Peyer's patch (tissue), 4 donors: ENCODE measurements at places on chromosomes 1 and 21. TPM values are rescaled to one million over a fixed set of nuclear protein-coding genes. Genes with fewer than 3 reads are reported as not detected.

The ST6GALNAC3 gene
- 3.5 TPM for total RNA-seq

The WNT2B gene
- total RNA-seq: 14.0 TPM

The LRRC38 gene
- total RNA-seq: not detected

The RHD gene
- total RNA-seq: not detected

The C1QTNF12 gene
- 58.0 TPM for total RNA-seq

The TSEN15 gene
- total RNA-seq: 18.2 TPM

The NOL9 gene
- 28.0 TPM for total RNA-seq

The CD1E gene
- total RNA-seq: not detected

The AK5 gene
- total RNA-seq: not detected

DNA sequence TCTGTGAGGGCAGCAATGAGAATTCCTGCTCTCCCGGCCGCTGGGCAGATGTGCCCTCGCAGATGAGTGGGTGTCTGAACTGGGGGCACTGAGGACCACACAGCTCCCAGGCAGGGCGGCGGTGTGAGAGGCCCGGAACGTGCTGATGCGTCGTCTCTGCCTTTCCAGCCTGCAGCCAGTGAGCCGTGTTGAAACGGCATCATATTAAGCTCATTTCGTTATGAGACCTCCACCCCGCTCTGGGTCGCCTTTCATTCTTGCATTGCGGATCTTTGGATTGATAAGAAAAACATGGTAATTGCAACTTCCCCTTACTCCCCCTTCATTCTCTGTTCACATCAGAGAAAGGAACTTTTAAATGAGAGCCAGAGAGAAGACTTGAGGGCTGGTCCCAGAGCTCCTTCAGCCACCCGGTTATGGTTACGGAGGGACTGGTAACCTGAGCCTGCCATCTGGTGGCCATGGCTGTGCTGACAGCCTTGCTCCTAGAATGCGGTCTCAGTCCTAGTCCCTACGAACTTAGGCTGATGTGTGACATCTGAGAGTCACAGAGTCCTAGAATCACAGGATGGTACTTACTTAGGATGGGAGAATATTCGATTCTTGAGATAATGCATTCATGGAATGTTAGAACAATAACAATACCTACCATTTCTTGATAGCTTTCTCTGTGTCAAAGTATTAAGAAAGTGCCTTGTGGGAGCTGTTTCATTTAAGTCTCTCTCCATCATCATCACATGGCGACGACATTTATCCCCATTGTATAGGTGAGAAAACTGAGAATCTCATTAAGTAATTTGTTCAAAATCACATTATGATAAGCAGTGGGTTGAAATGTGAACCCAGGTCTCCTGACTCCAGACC lies 271.0 kb downstream of the TRABD2B start:
- H3K36me3 ChIP-seq: no peaks in the 10 kb centered on the region
- no peaks in the 10 kb centered on the region for H3K4me1 ChIP-seq
- peak; percentile 52 for DNase-seq
- H3K27ac ChIP-seq: no peak overlapping the region

- no peak overlapping the region for H3K27ac ChIP-seq
- DNase-seq: no peak
- no peaks in the 10 kb centered on the region for H3K27me3 ChIP-seq
- no peaks in the 10 kb centered on the region for H3K4me1 ChIP-seq
- no peaks in the 10 kb centered on the region for H3K36me3 ChIP-seq
- H3K4me3 ChIP-seq: no peak overlapping the region
Observed at GRCh38 chr1:68057564-68057963, 7.1 kb upstream of the DIRAS3 start.

GRCh38 chr21:45026826-45027225 lies 47.6 kb upstream of the ADARB1 start:
- DNase-seq: no peak
- no peaks in the 10 kb centered on the region for H3K36me3 ChIP-seq
- H3K4me3 ChIP-seq: no peak overlapping the region
- H3K27me3 ChIP-seq: no peaks in the 10 kb centered on the region
- no peaks in the 10 kb centered on the region for H3K4me1 ChIP-seq
- H3K27ac ChIP-seq: no peak overlapping the region

- DNase-seq: peak; percentile 94
- peak within 1 kb of the TSS; percentile 86 for H3K4me3 ChIP-seq
- H3K27me3 ChIP-seq: no peaks in the 10 kb centered on the region
- no peaks in the 10 kb centered on the region for H3K36me3 ChIP-seq
- H3K27ac ChIP-seq: peak within 1 kb of the TSS; percentile 81
- peaks cover 44% of the 10 kb centered on the region for H3K4me1 ChIP-seq
Observed at GRCh38 chr1:2049718-2050431, at the start of gene PRKCZ. PRKCZ (plus strand) TSS chr1:2050411; CDS start chr1:2050631, 220 bp downstream.

- H3K27ac ChIP-seq: peak overlapping the region; percentile 93
- H3K4me3 ChIP-seq: no peak overlapping the region
- DNase-seq: peak; percentile 77
- no peaks in the 10 kb centered on the region for H3K36me3 ChIP-seq
Observed at GRCh38 chr1:9413071-9413876, 120.6 kb downstream of the SPSB1 start.

DNA sequence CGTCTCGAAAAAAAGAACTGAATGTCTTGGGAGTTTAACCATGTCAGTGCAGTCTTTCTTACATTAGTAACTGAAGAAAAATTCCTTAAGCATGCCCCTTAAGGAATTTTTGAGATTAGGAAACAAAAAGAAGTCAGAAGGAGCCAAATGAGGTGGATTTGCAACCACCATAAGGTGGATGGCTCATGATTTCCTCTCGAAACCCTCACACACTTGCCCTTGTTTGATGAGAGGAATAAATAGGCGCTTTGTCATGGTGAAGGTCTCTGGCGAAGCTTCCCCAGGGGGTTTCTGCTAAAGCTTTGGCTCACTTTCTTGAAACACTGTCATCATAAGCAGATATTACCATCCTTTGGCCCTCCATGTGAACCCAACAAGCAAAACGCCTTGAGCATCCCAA lies 68.2 kb downstream of the POFUT2 start:
- H3K4me3 ChIP-seq: no peak overlapping the region
- no peak for DNase-seq
- no peak overlapping the region for H3K27ac ChIP-seq
- H3K4me1 ChIP-seq: no peaks in the 10 kb centered on the region

DNA sequence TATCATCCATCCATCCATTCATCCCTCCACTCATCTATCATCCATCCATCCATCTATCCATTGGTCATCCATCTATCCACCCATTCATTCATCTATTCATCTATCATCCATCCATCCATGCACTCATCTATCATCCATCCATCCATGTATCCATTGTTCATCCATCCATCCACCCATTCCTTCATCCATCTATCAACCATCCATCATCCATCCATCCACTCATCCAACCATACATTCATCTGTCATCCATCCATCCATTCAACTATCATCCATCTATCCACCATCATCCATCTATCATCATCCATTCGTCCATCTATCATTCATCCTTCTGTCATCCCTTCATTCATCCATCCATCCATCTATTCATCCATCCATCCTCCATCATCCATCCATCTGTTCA lies 61.1 kb downstream of the UMODL1 start:
- H3K4me1 ChIP-seq: no peaks in the 10 kb centered on the region
- H3K4me3 ChIP-seq: no peak overlapping the region
- DNase-seq: no peak
- H3K27ac ChIP-seq: no peak overlapping the region
- H3K36me3 ChIP-seq: no peaks in the 10 kb centered on the region

DNA sequence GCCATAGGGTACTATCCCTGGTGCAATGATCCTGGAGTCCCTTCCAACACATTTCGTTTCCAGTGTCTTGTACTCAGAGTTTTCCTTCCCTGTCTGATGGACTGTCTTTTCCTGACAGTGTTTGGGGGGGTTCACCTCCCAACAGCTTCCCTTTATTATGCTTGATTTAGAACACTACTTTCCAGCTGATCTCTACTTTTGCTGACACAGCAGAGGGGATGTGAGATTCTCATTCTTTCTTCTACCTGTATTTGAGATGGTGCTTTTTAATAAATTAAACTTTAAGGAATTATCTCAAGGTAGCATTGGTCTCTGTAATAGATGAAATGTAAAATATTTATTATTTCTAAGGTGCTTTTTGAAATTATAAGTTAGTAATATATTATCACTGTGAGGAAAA lies 41.0 kb downstream of the SLC35A3 start:
- H3K4me1 ChIP-seq: no peaks in the 10 kb centered on the region
- no peak for DNase-seq
- H3K4me3 ChIP-seq: no peak overlapping the region
- H3K27ac ChIP-seq: no peak overlapping the region
- no peaks in the 10 kb centered on the region for H3K27me3 ChIP-seq
- no peaks in the 10 kb centered on the region for H3K36me3 ChIP-seq

- no peak for DNase-seq
- no peak overlapping the region for H3K27ac ChIP-seq
- H3K36me3 ChIP-seq: no peaks in the 10 kb centered on the region
- no peaks in the 10 kb centered on the region for H3K4me1 ChIP-seq
- no peaks in the 10 kb centered on the region for H3K27me3 ChIP-seq
Observed at GRCh38 chr1:67345556-67345955, 37.9 kb downstream of the IL12RB2 start.

GRCh38 chr1:99738858-99739465 lies 27.5 kb downstream of the FRRS1 start:
- no peaks in the 10 kb centered on the region for H3K4me1 ChIP-seq
- peak overlapping the region; percentile 27 for H3K27ac ChIP-seq
- DNase-seq: no peak
- no peak overlapping the region for H3K4me3 ChIP-seq
- H3K27me3 ChIP-seq: no peaks in the 10 kb centered on the region

- H3K4me1 ChIP-seq: no peaks in the 10 kb centered on the region
- no peaks in the 10 kb centered on the region for H3K36me3 ChIP-seq
- no peak for DNase-seq
- H3K4me3 ChIP-seq: no peak overlapping the region
- no peak overlapping the region for H3K27ac ChIP-seq
Observed at GRCh38 chr1:147502760-147503159, 38.5 kb upstream of the BCL9 start.

DNA sequence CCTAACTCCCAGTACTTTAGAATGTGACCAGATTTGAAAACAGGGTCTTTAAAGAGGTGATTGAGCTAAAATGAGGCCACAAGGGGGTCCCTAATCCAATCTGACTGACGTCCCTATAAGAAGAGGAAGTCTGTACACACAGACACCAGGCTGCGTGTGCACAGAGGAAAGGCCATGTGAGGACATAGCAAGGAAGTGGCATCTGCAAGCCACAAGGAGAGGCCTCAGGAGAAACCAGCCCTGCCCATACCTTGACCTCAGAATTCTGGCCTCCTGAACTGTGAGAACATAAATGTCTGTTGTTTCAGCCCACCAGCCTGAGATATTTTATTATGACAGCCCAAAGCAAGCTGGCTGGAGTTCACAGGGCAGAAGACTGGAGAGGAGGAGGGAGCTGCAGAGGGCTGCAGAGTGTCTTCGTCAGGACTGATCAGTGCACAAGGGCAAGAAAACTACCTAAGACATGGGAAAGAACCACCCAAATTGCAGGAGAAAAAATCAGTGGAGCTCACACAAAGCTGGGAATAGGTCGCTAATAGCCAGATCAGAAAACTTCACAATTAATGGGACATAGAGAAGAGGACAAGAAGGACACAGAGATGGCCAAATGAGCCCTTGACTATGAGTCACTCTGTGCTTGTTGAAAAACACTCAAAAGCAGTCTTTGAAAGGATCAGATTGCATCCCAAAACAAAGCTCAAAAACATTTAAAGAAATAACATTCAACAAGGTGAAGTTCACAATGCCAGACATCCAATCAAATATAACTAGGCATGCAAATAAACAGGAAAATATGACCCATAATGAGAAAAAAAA lies 14.1 kb upstream of the WNT9A start:
- no peaks in the 10 kb centered on the region for H3K36me3 ChIP-seq
- no peak overlapping the region for H3K27ac ChIP-seq
- peak; percentile 11 for DNase-seq
- H3K4me3 ChIP-seq: no peak overlapping the region

DNA sequence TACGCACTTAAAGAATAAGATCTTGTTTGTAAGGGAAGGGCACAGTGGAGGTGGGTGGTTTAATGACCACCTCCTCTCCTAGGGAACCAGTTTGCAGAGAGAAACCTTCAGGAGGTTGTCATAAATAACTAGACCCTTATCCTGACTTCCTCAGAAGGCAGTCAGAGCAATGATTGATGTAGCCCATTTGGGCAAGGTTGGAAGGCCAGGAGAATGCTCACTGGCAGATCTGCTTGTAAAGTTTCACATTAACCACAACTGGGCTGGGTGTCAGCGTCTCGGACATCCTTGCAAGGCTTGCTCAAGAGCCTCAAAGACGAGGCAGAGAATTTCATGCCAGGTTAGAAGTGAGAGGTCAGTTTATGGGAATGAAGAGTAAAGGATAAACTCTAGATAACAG lies 87.6 kb upstream of the TRABD2B start:
- no peaks in the 10 kb centered on the region for H3K27me3 ChIP-seq
- no peak for DNase-seq
- H3K4me1 ChIP-seq: peaks cover 13% of the 10 kb centered on the region
- H3K27ac ChIP-seq: no peak overlapping the region
- no peak overlapping the region for H3K4me3 ChIP-seq

GRCh38 chr1:246734866-246735265 lies 10.7 kb downstream of the SCCPDH start:
- no peaks in the 10 kb centered on the region for H3K27me3 ChIP-seq
- no peaks in the 10 kb centered on the region for H3K4me1 ChIP-seq
- no peak overlapping the region for H3K27ac ChIP-seq

DNA sequence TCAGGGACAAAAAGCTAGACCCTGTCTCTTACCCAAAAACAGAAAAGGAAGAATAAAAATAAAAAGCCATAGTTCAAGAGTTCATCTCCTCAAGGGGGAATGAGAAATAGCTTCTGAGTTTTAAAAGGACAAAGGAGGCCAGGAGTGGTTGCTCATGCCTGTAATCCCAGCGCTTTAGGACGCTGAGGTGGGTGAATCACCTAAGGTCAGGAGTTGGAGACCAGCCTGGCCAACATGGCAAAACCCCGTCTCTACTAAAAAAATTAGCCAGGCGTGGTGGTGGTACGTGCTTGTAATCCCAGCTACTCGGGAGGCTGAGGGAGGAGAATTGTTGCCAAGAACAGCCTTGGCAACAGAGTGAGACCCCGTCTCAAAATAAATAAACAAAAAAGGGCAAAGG lies 38.6 kb upstream of the CPLANE2 start:
- no peaks in the 10 kb centered on the region for H3K4me1 ChIP-seq
- H3K27ac ChIP-seq: no peak overlapping the region
- H3K36me3 ChIP-seq: no peaks in the 10 kb centered on the region
- DNase-seq: no peak
- H3K4me3 ChIP-seq: no peak overlapping the region
